CD4-positive, alpha-beta T cell treated with Interleukin-6 at 100 ng/mL for 8 hours (primary cell): ENCODE measurements at places on chromosomes 13 and 19.

- no peak for DNase-seq
Observed at GRCh38 chr19:44931541-44931940, 10.5 kb upstream of the APOC4 start.

GRCh38 chr13:21039097-21039800 lies 22.1 kb downstream of the LATS2 start:
- DNase-seq: no peak

DNA sequence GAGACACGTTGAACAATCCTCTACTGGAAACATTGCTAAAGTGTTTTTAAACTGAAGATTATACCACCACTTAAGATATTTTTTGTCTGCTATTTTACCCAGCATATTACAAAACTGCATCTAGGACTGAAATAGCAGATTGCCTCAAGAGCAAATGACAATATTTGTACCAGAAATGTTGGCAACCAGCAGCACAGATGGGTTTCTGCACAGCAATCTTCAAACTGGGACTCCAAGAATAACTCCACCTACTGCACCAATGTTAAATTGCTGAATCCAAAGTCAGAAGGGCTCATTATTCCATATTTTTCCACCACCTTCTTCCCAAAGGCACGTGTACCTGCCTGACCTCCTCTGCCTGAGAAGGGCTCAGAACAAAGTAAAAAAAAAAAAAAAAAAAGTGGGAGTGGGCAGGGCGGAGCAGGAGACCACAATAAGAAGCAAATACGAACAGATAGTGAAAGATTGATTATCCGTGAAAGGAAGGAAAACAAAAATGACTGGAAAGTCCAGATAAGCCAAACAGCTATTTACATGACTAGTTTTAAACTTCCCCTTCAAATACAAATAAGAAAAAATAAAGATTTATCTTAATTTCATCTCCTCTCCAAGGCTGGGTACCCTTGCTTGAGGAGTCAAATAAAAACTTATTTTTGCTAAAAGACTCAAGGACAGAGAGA lies 79.4 kb downstream of the FOXO1 start:
- DNase-seq: no peak

- DNase-seq: no peak
Observed at GRCh38 chr13:31923134-31923763, 108.3 kb upstream of the FRY start.

- DNase-seq: no peak
Observed at GRCh38 chr13:73222627-73223305, 164.0 kb downstream of the KLF5 start.

- no peak for DNase-seq
Observed at GRCh38 chr19:2329501-2329916, 1.0 kb downstream of the SPPL2B start.

DNA sequence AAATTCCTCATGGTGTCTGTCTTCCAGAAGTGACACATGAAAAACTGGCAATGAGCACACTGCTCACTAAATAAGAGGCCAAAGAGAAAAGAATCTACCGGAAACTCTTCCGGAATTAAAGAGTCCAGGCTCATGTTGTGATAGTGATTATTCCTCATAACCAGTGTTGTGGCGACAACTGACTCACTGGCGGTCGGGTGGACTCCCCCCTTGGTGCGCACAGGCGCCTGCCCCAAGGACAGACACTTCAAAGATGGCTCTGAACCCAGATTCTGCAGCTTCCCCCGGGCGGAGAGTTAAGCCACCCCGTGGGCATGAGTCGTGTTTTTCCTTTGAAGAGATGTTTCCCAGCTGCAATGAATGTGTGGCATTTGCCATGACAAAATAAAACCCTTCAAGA lies 10.3 kb downstream of the IL17D start:
- no peak for DNase-seq

GRCh38 chr13:20571676-20572075 lies 4.7 kb downstream of the IFT88 start:
- DNase-seq: no peak

- no peak for DNase-seq
Observed at GRCh38 chr19:17968362-17968761, 1.5 kb downstream of the KCNN1 start.

- no peak for DNase-seq
Observed at GRCh38 chr13:109331898-109332297, 454.5 kb downstream of the IRS2 start.

GRCh38 chr13:35621989-35622388 lies 145.5 kb upstream of the MAB21L1 start:
- DNase-seq: no peak

GRCh38 chr13:93227280-93227877 lies 772 bp downstream of the GPC6 start:
- no peak for DNase-seq

- no peak for DNase-seq
Observed at GRCh38 chr19:38655148-38655824, 7.8 kb downstream of the ACTN4 start.

DNA sequence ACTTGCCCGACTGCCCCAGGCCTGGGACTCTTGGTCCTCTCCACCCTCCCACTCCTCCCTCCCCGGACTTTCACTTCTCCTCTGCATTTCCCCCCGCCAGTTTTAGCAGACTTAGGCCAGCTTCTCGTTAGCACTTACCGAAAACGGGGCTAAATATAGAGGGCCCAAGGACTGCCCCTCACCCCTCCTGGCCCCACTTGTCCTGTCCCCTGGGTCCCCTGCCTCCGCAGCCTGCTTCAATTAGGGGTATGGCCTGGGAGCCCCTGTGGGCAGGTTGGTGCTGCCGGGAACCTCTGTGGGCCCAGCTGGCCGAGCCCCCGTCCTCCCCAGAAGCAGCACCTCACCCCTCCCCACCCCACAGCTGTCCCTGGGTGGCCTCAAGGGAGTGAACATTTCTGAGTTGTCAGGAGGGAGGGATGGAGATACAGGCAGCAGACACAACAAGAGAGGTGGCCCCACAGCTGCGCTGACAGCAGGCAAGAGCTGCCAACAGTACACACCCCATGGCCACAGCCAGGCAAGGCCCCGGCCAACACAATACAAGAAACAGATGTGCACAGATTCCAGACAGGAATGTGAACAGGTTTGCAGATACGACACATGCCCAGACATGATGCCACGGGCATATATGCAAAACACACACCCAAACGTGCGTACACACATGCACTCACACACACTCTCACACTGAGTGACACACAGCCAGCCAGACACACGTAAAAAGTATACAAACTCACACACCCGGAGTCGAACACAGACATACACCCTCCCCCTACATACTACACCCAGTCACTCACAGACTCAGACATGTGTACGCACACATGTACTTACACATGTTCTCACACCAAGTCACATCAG lies 2.6 kb downstream of the POU2F2 start:
- DNase-seq: no peak

DNA sequence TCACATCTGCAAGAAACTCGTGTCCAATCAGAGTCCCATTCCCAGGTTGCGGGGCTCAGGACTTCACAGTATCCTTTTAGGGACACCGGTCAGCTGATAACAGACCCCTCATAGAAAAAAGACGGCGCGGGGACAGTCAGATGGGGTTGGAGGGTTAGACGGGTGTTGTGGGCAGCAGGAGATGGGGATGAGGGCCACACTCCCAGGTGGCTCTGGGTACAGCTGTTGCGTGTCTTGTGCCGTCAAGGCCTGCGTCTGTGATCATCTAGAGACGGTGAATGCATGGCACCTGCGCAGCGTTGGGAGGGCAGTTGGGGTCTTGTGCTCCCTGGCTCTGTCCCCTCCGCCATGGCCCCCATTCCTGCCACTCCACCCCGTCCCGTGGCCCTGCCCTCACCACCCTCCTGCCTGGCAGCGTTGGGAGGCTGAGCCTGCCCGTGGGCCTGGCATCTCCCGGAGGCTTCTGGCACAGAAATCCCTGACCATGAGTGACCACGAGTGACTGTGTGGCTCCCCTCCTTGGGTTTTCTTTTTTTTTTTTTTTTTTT lies 14.0 kb upstream of the TEKTIP1 start:
- no peak for DNase-seq

DNA sequence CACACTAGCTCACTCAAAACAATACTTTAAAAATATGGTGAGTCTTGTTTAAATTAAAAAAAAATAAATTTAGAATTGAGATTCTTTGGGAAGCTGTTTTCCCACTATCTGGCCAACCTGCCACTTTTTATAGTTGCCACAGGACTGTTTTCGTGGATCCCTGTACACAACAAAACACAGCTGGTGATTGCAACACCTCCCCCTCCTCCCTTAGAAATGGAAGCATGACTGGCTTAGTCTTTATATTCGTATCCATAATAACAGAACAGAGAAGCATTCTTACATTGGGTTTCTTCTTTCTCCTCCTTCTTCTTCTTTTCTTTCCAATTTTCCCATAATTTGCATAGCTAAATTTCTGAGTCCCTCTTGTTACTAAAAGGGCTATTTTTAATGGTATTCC lies 79.5 kb upstream of the GJB6 start:
- no peak for DNase-seq

DNA sequence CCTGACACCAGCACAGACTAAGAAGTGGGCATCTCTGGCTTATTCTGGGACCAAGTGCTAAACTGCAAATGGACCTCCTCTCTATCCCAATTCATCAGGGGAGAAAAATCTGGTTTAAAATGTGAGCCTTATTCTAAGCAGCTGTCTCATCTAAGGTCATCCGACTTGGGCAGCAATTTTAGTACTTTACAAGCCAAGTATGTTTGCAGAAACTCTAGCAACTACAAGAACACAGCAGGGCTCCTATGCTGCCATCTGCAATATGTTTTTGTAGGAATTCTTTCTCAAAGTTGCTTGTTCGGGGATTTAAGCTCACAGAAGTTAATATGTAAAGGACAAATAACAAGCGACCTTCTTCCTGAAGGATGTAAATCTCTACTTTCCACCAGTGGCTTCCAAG lies 113.1 kb downstream of the FOXO1 start:
- no peak for DNase-seq

DNA sequence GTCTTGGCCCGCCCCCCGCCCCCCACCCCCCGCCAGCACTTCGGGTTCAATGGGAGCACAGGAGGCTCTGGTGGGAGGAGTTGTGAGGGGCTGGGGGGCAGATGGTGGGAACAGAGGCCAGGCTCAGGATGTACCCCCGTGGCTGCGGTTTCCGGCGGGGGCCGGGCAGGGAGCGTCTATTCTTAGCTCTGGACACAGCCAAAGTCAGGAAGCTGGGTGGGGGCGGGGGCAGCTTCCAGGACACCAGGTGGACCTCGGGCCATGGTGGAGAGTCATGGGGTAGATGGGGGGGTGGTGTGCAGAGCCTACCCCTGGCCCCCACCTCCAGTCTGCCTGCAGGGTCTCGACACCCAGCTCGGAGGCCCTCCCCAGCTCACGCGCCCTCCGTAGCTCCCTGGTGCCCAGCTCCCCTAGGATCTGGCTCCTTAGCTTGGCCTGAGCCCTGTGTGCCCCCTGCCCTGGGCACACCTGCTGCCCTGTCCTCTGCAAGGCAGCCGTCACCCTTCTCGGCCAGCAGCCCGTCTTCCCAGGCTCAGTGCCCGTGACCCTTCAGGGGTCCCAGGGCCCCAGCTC lies 2.2 kb upstream of the TBXA2R start:
- DNase-seq: no peak

GRCh38 chr19:40673397-40673796 lies 17.1 kb downstream of the NUMBL start:
- no peak for DNase-seq

GRCh38 chr19:16222806-16223205 lies 25.1 kb downstream of the AP1M1 start:
- no peak for DNase-seq

DNA sequence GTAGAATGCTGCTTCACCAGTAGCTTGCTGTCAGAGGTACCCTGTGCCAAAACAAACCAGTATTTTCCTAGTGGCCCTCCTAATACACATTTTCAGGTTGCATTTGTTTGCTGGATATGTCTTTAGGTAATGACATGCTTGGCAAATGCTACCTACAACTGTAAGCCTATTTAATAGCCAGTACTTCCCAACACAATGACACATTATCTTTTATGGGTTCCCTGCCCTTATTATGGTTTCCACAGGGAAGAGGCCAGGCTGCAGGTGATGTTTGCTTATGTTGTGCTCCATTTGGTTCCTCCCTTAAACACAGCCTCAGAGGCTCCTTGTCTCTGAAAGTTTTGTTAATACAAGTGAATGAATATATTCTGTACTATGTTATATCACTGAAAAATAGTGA lies 24.7 kb downstream of the FRY start:
- DNase-seq: no peak

- DNase-seq: peak; percentile 82
Observed at GRCh38 chr19:35462476-35462953, 14.5 kb downstream of the FFAR2 start.
